Neural progenitor cell (in vitro differentiated cells): ENCODE measurements at places on chromosomes 1 and 21.
A peak's percentile ranks its signal among the peaks of the same experiment; 100 is the strongest.

DNA sequence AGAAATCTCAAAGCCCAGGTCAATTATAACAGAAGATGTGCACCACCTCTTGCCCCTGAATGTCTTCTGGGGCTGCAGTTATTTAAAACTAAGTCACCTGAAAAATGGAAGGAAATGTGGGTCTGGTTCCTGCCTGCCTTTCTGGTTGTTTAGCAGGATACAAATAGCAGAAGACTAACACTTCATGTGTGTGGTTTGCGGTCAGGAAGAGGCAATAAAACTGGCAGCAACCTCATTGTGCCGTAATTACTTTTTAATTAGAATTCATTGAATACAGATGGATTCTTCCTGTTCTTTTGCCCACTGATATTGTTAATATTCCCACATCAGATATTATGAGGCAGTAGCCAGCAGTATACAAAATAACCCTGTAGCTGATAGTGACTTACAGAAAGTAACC lies 345.7 kb downstream of the ZNF326 start:
- DNase-seq, result no peak

- DNase-seq, result no peak
Measured at GRCh38 chr1:31581821-31582810, 5.8 kb downstream of the TINAGL1 start.

DNA sequence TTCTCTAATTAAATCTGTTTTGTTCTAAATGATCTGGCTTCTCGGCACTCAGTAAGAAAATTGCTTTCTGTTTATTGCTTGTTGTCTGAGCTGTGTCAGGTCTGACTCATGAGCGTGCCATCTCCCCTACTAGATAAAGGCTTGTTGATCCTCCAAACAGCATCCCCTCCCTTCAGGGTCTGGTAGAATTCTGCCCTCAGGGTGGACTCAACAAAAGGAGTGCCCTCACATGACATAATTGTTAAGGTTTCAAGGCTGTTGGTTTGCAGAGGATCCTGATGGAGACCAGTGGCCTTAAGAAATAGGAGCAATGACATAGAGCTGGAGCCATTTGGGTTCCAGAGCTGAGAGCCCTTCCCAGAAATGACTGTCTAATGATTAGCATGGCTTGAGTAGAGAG lies 36.0 kb upstream of the ATP2B4 start:
- DNase-seq, result no peak

GRCh38 chr1:70061231-70061630 lies 144.1 kb downstream of the LRRC40 start:
- peak; percentile 9 for DNase-seq

GRCh38 chr1:114075546-114076242 lies 78.0 kb downstream of the SYT6 start:
- DNase-seq, result peak; percentile 18

DNA sequence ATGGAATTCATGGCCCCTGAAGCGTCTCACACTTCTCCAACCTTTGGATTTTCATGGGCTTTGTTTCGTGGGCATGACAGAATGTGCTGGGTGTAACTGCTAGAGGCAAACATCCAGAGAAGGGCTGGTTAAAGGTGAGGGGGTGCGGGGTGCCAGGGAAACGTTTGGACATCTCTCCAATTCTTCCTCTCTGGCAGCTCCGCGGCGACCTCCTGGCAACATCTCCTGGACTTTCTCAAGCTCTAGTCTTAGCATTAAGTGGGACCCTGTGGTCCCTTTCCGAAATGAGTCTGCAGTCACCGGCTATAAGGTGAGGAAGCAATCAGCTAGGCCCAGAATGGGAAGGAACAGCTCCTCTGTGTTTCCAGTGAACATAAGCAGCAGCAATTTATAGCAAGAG lies 12.0 kb downstream of the TMEM81 start:
- DNase-seq, result no peak

GRCh38 chr1:3919706-3920105 lies 19.6 kb upstream of the C1orf174 start:
- DNase-seq, result no peak

- no peak for DNase-seq
Measured at GRCh38 chr1:23274134-23274505, 56.8 kb upstream of the HTR1D start.

GRCh38 chr1:58861506-58861905 lies 77.7 kb upstream of the JUN start:
- DNase-seq, result no peak

DNA sequence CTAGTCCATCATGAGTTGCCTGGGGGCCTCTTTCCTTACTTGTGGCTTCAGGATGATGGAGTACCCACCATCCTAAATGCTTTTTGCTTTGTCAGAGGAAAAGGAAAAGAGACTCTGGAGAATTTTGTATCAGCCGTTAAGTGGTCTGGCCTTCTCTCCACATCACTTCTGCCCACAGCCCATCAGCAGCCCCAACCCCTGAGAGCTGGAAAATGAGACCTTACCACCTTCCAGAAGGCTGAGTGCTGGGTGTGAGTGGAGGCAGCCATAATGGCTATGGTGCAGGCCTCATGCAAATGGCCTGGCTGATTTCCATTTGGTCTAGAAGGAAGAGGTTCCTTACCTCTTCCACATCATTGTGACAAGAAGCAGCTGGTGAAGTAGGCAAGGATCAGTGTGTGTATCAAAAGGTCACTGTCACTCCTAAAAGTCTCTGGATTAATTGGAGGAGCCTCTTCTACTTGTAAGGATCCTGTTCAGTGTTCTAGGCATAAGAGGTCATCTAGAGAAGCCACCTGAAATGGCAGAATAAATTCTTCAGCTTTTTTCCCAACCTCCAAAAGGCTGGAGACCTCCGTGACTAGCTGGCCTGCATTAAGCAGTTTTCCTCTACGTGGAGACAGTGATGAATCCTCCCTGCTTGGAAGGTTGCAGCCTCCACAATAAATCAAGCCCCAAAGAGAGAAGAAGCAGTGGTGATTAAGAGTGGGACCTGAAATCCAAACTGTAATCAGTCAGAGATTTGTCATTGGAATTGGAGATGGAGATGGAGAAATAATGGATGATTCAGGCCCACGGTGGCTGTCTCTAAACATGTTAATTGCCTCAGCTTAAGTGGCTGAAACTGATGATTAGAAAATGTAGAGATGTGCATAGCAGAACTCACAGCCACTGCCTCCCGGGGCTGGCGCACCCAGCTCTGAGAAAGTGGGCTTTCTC lies 111.5 kb downstream of the CNIH3 start:
- no peak for DNase-seq

- DNase-seq, result no peak
Measured at GRCh38 chr1:108055387-108055786, 90.4 kb upstream of the VAV3 start.

GRCh38 chr1:46456411-46456963 lies 33.1 kb upstream of the DMBX1 start:
- DNase-seq, result no peak

GRCh38 chr1:11800756-11801433 lies 4.9 kb downstream of the MTHFR start:
- DNase-seq, result no peak

DNA sequence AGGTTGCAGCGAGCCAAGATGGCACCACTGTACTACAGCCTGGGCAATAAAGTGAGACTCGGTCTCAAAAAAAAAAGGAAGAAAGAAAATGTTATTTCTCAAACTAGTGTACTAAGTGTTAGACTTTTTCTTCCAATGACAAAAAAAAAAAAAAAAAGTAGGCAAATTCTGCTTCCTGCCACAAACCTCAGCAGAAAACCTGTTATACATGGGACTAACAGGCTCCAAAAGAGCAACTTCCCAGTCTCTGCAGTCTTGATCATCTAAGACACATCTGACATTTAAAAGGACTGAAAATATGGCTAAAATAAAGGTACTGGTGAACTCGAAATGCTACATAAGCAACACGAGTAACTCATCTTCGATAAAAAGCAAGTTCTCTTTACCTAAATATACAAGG lies 59.6 kb downstream of the HSF2BP start:
- DNase-seq, result no peak

DNA sequence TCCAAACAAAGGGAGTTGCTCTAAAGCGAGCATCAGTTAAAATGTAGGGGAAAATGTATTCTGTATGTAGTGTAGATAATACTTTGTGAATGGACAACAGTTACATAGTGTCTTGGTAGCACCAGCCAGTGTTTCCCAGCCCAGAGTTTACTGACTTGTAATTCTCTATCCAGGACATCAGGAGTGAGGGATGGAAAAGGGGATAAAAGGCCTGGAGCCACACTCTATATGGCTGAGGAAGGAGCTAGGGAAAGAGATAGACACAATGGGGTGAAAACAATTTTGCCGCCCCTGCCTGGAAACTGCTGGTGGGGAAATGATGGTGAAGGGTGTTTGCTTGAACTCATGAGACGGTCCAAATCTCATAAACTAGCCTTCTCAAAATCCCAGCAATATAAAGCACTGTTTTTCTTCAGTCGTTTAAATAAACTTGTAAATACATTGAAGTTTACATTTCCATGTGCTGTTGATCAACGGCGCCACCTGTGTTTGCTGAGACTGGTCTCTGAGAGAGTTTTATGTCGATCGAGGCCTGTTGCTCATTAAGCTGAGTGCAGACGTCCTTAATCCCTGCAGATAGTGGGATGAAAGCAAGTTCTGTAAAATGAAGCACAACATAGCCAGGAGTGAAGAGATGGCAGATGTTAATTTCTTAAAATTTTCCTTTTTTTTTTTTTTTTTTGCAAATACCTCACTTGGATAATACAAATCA lies 27.9 kb upstream of the AGO1 start:
- peak; percentile 21 for DNase-seq

GRCh38 chr21:25036775-25037174 lies 570.5 kb downstream of the MRPL39 start:
- DNase-seq, result no peak

GRCh38 chr1:243406424-243406823 lies 150.6 kb downstream of the SDCCAG8 start:
- DNase-seq, result no peak

DNA sequence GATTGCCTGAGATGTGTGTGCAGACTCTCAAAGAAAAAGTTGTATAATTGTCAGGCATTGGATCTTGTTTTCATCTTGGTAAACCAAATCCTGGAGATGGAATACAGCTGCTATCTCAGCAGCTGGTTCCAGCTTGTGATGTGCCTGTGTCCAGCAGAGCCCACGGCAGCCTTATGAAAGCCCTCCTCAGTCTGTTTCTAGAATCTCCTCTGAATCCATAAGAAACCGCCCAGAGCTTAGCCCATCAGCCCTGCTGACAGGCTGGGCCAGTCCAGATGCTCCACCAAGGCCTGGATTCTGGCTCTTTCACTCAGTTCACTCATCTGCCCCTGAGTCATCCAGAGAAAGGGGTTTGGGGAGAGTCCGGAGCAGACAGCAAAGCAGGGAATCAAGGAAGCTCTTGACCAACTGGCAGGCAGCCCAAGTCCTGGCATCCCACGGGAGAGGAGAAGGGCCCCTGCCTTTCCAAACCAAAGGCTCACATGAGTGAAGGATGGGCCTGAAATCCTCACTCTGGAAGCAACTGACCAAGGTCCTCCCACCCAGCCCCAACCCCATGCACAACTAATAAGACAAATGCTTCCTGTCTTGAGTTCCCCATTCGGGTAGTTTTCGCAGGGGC lies 45.7 kb downstream of the NAV1 start:
- DNase-seq, result no peak

GRCh38 chr1:5686925-5687706 lies 305.1 kb downstream of the NPHP4 start:
- no peak for DNase-seq

- no peak for DNase-seq
Measured at GRCh38 chr1:229209386-229209785, 61.5 kb upstream of the RAB4A start.

DNA sequence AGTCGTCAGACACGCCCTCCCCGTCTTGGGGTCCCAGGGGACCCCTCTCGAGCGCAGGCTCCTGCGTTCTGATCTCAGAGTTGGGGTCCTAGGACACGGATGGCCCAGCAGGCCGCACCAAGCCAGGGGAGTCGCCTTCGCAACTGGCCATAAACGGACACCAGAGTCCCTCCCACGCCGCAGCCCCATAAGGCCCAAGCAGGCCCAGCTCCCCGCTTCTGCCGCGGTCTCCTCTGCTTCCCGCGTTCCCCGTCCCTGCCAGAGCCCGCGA lies 633 bp downstream of the DMRTA2 start:
- no peak for DNase-seq

DNA sequence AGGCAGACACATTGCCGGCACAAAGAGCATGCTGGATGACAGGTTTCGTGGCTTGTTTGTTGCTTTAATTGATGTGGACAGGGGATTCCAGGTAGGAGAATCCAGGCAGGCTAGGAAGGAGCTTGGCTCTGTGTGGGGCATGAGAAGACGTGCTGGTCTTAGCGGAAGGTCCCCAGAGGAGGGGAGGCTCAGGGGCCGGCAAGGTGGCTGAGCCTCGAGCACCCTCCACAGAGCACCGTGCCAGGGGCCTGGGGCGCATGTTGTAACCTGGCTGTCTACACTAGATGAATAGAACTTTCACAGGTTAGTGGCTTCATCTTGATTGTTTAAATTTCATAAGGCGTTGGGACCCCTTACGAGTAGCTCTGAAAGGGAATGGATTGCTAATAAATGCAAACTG lies 223.1 kb downstream of the CAMTA1 start:
- DNase-seq, result no peak

GRCh38 chr1:194114288-194114687 lies 927.9 kb upstream of the B3GALT2 start:
- no peak for DNase-seq

- DNase-seq, result peak; percentile 63
Measured at GRCh38 chr1:160416369-160416768, 16.0 kb downstream of the VANGL2 start.

DNA sequence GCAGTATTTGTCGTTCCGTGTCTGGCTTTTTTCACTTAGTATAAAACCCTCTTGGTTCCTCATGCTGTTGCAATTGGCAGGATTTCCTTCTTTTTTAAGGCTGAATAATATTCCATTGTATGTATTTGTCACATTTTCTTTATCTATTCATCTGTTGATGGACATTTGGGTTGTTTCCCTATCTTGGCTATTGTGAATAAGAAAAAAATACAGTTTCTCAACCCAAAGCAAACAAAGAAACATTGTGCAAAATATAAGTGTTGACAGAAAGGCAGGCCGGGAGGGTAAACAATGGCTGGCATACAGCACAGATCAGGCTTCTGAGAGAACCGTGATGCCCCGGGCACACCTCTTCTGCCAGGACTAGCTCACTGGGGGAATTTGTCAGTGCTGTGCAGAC lies 26.9 kb downstream of the NENF start:
- no peak for DNase-seq

DNA sequence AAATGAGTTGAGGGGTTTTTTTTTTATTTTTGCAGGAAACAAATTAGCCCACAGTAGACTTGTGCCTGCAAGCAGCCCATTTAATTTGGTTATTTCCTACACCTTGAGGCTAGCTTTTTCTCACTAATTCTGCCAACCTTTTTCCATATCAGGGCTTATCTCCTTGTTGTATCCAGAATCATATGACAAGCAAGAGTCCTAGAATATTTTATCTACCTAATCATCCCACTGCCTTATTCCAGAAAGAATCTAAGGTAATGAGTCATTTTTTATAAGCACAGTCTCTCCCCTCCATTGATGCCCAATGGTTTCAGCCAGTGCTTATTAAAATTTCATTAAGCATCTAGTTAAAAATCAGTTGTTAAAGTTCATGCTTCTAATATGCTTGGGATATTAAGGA lies 324.1 kb downstream of the BARHL2 start:
- DNase-seq, result no peak
